ENCODE measurements at places on chromosomes 2 and 18.

- ATAC-seq, result no peak
These were observed 1008.5 kb upstream of the FANCL start for GRCh38 chr2:59249441-59250306.

DNA sequence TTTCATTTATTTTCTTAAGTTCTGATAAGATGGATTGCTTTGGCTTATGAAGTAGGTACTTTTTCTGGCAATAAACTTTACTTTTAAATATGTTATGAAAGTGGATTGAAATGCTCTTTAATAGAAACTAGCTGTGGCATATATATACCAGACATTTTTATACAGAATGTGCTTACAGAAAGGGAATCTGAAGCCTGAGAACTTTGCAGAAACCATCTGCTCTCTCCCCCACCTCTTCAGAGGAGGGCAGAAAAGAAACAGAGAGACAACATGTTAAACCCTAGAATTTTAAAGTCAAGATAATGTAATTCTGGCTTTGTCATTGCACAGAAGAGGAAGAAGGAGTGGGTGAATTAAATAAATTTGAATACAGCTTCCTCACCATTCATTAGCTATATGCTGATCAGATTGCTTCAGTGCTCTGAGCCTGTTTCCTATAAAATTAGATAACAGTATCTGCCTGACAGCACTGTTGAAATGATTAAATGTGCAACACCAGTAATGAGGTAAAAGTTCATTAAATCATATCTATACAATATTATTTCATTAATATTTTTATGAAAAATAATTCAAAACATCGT, 247.3 kb downstream of the CNTNAP5 start:
- no peak for ATAC-seq

GRCh38 chr2:212428681-212429478, 109.7 kb downstream of the ERBB4 start:
- ATAC-seq, result no peak

GRCh38 chr2:3479430-3480320, 39.7 kb downstream of the ADI1 start:
- ATAC-seq, result no peak

GRCh38 chr18:72411261-72411660, 132.9 kb downstream of the CBLN2 start:
- ATAC-seq, result no peak

GRCh38 chr18:23126376-23127056, 8.8 kb upstream of the CABLES1 start:
- ATAC-seq, result no peak

DNA sequence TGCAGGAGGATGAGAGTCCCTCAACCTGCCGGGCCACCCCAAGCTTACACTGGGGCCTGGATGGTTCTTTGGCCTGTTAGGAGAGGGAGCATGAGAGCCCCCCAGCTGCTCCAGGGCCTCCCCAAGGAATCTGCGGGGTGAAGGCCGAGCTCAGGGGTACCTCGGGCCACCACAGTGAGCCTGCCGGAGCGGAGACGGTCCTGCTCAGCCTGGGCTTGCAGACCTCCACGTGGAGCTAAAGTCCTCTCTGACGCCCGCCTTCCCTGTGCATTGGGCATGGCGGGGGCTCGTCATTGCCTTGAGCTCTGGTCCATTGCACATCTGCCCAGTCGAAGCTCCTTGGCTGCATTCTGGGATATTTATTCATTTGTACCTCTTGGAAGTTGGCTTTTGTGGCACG, 62.7 kb downstream of the ASB1 start:
- ATAC-seq, result no peak

DNA sequence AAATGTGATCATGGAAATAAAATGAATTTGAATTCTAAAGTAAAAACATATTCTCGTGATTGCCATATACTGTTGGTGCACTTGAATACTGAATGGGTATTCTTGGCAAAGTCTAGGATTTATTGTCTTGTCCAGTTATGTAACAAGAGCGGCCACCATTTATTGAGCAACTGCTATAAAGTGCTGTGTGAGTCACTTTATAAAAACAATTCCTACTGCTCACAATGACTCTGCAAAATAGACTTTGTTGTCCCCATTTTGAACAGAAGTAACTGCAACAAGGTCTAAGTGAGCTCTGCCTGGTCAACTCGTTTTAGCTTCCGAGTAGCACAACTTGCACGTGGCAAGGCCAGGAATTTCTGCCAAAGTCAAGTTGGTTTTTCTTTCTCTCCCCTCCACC, 995.6 kb upstream of the FANCL start:
- no peak for ATAC-seq
